Stimulated activated CD8-positive, alpha-beta memory T cell treated with anti-CD3 and anti-CD28 coated beads, Interleukin-4, amount 100 ng/mL, for 4 hours (primary cell): ENCODE measurements at places on chromosomes 13 and 19.

GRCh38 chr13:99251921-99252320 is 6.3 kb downstream of the GPR18 start:
- DNase-seq: no peak

DNA sequence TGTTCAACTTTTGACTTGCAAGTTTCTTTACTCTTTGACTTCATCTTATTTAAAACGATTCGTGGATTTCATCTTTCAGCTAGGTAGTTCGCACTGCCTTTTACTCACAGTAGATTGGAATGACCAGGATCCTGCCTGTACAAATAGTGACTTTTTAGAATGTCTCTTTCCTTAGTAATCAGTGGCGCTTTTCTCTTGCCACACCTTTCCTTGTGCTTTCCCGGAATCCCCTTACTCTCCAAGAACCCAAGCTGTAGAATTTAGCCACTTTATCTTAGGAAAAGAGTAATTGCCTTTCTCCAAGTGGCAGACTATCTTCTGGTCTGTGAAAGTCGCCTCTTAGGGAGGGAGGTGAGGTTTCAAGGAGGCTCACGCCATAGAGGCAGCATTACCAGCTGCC is 123.4 kb downstream of the LMO7 start:
- DNase-seq: no peak

- DNase-seq: no peak
These were observed 2.5 kb downstream of the AKT1S1 start for GRCh38 chr19:49874503-49875157.

GRCh38 chr19:36837176-36837905 is 846 bp downstream of the ZNF790 start:
- DNase-seq: no peak

- DNase-seq: no peak
These were observed 8.6 kb downstream of the KDM4B start for GRCh38 chr19:4977299-4978174.

DNA sequence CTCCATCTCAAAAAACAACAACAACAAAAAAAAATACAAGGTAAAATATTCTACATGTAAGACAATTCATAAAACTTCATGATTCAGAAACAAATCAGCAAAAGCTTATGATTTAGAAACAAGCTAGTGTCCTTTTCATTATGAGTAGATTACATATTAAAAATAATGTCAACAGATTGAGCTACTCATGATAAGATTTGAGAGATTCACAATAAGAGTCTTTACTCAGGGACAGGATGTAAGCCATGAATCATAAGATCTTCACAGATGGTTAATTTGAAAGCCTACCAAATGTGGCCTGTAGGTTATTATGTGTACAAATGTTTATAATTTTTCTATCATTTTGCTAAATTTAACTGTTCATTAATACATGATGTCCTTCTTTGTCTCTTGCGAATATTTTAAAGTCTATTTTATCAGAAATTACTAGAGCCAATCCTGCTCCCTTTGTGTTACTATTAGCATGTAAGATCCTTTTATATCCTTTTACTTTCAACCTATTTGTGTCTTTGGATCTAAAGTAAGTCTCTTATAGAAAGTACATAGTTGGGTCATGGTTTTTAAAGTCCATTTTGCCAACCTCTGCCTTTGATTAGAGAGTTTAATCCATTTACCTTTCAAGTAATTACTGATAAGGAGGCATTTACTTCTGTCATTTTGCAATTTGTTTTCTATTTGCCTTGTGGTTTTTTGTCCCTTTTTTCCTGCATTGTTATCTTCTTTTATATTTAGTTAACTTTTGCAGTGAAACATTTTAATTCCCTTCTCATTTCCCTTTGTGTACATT is 68.3 kb upstream of the RXFP2 start:
- DNase-seq: no peak

DNA sequence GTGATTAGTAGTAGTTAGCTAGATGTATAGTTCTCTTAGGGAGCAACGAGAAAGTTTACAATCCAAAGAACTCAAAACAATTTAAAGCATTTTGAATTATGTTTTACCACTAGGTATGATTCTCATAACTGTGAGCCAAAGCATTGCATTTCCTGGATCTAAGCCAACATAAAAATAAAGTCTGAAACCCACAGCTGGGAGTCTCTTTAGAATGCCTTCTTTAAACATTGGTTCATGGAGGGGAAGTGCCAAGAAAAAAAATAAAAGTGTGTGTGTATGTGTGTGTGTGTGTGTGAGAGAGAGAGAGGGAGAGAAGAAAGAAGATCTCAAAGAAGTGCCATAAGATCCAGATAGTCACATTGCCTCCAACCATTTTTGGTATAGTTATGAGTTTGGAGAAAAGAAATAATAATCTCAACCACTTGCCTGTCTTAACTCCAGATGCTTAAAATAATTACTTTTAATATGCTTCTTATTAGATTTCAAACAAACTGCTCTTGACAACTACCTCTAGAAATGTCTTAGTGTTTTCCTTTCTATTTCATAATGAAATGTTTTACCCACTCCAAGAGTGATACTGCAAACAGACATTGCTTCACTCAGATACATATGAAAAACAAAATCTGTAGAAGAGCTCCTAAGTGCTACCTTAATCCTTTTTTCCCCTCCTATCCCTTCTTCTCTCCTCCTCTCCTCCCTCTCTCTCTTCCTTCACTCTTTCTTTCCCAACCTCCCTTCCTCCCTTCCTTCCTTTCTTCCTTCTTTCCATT is 554.1 kb downstream of the KCTD12 start:
- DNase-seq: no peak

- no peak for DNase-seq
These were observed 3.4 kb downstream of the PCDH9 start for GRCh38 chr13:67226696-67227095.

GRCh38 chr19:3981736-3982681 is 3.3 kb downstream of the EEF2 start:
- no peak for DNase-seq
